HL-60 (cell line): ENCODE measurements at places on chromosomes 2 and 18.

DNA sequence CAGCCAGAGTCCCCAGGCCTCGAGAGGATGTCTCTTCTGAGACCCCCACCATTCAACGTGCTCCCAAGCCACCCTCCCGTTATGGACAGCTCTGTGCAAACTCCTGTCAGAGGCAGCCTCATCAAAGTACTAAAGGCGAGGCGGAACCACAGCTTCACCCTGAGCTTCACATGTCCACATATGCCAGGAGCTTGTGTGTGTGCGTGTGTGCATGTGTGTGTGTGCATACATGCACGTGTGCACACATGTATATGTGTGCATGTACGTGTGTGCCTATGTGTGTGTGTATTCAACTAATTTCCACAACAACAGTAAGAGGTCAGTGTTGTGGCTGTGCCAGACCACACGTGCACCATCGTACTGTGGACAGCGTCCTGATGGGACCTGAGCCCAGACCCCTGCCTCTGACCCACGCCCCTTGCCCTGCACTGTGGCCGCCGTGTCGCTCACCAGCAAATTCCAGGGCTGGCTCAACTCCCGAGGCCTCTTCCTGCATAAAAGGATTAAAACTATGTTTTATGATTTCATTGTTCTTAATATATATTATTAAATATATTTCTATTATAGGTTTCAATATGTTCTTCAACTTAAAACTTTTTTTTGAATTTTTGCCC is 444.8 kb downstream of the EIPR1 start:
- no peak for DNase-seq

- no peak for DNase-seq
These were observed 1.0 kb downstream of the EPHA4 start for GRCh38 chr2:221571025-221571550.

- DNase-seq = no peak
These were observed 3.7 kb upstream of the TGFA start for GRCh38 chr2:70557171-70557838.

DNA sequence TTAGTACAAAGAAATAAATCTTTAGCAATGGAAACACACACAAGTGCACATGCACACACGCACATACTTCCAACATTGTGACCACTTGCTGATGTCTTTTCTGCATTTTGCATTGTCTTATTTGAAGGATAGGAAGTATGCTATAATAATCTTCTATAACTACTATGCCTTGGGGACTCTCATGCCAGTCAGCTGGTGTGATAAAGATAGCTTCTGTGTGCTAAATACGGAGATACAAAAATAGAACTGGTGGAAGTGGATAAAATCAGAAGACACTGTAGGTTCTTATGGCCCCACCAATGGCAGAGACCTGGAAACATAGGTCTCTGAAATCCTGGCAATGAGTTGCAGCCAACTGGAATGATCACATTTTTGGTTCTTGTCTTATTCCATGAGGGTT is 31.5 kb upstream of the RASGRP3 start:
- DNase-seq = no peak

- DNase-seq = no peak
These were observed 87.7 kb downstream of the PRKRA start for GRCh38 chr2:178363252-178363651.

DNA sequence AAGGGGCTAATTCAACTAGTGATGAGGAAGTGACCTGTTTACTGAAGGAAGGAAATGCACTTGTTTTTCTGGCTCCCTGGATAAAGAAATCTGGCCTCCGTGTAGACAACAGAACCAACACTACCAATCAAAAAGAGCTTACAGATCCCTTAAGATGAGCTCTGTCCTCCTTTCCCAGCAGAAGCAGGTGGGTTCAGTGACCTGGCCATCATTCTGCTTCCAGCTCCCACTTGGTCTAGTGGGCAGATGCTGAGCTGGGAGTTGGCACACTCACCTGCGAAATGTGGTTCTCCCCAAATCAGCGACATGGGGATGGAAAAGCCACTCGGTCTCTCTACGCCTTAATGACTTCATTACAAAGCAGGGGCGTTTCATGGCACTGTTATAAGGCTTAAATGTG is 132.6 kb downstream of the AFF3 start:
- DNase-seq = no peak

GRCh38 chr2:120343100-120343432 is 2.9 kb upstream of the INHBB start:
- DNase-seq = no peak

DNA sequence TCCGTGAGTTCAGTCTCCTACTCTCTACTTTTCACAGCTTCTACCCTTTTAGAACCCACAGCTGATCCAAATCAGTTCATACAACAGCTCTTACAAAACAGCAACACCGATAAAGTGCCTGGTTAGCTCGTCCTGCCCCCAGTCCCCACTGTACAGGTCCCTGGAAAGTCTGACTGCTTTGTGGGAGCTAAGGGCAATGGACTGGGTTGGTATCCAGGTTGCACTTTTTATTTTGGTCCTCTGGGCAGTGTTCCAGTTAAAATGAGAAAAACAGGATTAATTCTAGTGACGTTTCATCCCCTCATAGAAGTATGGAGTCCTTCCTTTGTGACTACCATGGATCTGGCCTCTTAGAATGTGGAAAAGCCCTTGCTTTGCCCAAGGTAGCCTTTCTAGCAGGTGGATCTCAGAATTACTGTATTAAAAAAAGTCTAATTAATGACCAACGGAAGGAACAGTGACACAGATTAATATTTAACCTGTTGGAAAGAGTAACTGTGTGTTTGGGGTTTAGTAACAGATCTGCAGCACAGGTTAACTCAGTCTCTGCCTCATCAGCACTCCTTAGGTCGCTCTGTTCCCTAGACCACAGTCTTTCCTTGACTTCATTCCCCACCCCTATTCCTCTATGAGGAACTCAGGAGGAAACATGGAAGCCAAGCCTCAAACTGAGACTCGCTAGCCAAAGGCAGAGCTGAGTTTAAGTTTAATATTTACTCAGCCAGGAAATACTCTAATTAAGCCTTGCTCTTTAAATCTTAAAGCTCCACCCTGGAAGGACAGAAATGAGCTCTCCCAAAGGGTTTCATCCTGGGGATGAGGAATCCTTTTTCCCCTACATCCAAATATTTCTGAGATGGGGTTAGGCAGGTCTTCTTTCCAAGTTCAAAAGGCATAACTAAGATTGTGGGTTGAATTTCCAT is 52.8 kb upstream of the ITGA6 start:
- no peak for DNase-seq

DNA sequence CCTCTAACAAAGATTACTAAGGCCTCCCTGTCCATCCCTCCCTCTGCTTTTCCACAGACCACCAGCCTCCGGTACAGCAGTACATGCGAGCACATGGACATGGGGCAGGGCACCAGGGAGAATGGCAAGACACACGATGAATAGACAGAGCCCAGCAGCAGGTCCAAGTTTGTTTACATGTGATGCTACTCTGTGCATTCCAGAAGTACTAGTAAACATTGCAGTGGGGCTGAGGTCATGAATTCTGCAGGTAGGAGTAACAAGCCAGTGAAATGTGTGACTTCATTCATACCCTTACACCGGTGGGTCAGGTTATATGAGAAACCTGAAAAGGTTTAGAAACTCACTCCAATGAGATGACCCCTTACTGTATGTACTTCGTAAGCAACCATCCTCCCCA is 205.7 kb downstream of the BCL11A start:
- no peak for DNase-seq

GRCh38 chr18:74995419-74995736 is 213.6 kb downstream of the PTGR3 start:
- no peak for DNase-seq

DNA sequence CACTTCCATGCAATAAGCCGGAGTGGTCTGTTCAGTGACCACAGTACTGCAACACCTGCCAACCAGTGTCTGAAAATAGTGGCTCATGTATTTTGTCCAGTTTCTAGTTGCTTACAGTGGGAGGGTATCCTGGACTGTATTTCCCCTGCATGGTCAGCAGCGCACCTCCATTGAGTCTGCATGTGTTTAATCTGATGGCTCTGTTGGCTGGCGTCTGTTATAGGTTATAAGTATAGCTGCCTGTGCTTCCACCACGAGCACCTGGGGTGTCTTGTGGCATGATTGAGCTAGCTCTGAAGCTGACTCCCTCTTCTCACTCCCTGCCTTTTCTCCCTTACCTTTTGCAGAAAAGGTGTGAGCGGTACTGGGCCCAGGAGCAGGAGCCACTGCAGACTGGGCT is 12.9 kb downstream of the PTPN18 start:
- no peak for DNase-seq

- no peak for DNase-seq
These were observed 316.5 kb downstream of the CCDC178 start for GRCh38 chr18:33123862-33124518.

GRCh38 chr18:77208964-77209363 is 40.7 kb upstream of the GALR1 start:
- peak; percentile 77 for DNase-seq

DNA sequence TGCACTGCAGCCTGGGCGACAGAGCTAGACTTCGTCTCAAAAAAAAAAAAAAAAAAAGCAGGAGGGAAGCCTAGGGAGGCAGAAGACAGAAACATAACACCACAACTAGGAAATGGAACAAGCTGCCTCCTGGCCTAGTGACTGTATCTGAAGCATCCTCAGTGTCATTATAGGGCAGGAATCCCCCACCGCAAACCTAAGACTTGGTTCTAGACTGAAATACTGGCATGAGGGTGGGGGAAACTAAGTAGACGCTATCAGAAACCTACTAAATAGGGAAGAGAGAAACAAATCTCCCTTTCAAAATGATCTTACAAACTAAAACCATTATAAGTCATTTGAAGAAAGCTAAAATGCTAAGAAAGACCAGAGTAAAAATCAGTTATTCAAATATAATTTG is 16.4 kb upstream of the SMAD2 start:
- no peak for DNase-seq

- DNase-seq = no peak
These were observed 197.9 kb downstream of the NEDD4L start for GRCh38 chr18:58241877-58242276.

DNA sequence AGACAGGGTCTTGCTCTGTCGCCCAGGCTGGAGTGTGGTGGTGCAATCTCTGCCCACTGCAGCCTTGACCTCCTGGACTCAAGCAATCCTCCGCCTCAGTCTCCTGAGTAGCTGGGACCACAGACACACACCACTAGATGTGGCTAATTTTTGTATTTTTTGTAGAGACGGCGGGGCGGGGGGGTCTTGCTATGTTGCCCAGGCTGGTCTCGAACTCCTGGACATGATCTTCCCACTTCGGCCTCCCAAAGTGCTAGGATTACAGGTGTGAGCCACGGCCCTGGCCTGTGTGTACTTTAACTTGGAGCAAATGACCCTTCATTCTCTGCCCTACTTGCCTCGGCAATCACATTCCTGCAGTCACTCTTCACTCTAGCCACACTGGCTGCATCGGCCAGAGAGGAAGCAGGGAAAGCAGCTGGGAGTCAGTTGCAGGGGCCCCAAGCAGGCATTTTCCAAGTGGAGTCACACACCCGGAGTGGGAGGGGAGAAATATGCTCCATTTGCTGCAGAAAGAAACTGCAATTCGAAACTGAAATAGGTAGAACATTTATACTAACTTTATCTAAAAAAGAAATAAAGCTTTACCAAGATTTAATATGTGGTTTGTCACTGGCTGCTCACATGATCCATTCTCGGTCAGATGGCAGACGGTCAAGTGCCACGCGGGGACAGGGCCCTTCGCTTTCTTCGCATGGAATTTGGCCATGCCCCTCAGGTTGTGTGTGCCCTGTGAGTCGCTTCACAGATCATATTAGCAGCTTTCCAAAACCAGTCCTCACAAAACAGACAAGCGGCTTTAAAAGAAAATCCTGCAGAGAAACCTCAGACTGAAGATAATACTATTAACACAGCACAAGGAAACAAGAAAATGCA is 37.1 kb downstream of the FAM161A start:
- no peak for DNase-seq

- no peak for DNase-seq
These were observed 695.3 kb downstream of the SATB2 start for GRCh38 chr2:198762441-198762840.

GRCh38 chr2:177171418-177171865 is 41.2 kb upstream of the HNRNPA3 start:
- peak; percentile 70 for DNase-seq

DNA sequence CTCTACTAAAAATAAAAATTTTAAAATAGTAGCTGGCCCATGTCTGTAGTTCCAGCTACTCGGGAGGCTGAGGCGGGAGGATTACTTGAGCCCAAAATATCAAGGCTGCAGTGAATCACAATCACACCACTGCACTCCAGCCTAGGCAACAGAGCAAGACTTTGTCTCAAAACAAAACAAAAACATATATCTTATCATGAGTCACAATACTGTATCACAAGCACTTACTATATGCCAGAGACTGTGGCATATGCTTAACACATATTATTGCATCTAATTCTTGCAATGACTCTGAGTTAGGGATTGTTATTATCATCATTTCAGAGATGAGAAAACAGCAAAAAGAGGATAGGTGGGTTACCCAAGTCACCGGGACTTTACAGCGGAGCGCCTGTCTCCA is 29.5 kb upstream of the TMEM37 start:
- no peak for DNase-seq

DNA sequence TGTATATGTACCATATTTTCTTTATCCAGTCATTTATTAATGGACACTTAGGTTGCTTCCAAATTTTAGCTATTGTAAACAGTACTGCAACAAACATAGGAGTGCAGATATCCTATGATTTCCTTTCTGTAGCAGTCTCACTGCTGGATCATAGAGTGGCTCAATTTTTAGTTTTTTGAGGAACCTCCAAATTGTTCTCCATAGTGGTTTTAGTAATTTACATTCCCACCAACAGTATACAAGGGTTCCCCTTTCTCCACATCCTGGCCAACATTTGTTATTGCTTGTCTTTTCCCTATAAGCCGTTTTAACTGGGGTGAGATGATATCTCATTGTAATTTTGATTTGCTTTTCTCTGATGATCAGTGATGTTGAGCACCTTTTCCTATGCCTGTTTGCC is 114.3 kb downstream of the TMEM17 start:
- peak; percentile 33 for DNase-seq

DNA sequence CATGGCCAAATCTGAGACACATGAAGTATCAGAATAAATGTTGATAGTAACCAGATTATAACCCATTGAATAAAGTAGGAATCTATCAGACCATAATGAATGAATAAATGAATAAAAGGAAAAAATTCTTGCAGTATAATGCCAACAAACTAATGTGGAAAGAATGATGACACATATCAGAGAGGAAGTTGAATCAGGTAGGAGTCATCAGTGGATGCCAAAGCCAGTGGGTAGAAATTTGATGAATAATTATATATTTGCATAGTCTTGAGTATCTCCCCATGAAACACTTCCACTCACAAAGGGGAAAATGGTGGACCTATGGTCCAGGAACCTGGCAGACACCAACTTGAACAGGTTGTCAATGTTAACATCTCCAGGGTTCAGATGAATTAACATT is 68.6 kb downstream of the GALNT3 start:
- DNase-seq = no peak

- DNase-seq = no peak
These were observed 372.8 kb downstream of the TMX3 start for GRCh38 chr18:68342039-68342659.

DNA sequence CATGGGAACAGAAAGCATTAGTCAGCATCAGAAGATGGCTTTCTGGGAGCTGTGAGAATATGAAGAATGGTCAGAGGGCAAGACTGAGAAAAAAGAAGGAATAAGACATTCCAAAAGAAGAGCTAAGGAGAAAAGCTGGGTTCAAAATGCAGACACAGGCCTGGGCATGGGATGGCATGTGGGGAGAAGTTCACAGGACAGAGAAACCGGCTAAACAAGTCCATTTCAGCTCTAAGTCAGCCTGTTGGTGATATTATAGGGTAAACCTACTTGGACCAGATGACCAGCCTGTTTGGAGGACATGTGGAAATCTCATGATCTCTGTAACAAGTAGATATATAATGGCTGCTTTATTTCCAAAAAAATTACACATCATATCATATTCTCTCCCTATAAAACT is 91.7 kb upstream of the MEIS1 start:
- no peak for DNase-seq
